ENCODE measurements at places on chromosomes 6 and 20.

GRCh38 chr6:168671863-168672546 is 231.0 kb downstream of the SMOC2 start:
- DNase-seq, result no peak

DNA sequence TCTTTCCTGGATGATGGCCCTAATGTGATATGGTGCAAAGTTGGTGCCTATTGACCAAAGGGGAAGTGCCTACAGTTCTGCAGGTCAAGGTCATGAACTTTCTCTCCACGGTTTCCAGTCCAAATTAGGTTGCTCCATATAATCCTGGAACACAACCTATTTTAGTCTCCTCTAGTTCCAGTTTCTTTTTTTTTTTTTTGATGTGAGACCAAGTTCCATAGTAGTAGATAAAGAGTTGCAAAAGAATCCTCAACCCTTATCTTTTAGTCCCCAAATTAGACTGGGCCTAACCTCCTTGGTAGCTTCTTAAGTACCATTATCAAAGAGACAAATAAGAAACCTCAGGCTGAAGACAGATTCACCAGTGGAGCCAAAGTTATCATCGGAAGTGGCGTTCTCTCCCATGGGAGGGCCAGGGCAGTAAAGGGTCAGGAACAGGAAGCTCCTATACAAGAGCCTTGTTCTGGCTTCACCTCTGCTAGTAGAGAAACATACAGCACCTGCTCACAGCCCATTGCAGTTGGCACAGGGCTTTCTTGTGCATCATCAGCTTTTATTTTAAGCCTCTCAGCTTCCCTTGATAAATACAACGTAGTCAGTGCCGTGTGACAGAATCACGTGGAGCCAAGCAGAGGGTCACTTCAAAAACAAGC is 132.2 kb upstream of the RREB1 start:
- no peak for DNase-seq

GRCh38 chr20:19969507-19970255 is 47.5 kb upstream of the NAA20 start:
- no peak for DNase-seq

DNA sequence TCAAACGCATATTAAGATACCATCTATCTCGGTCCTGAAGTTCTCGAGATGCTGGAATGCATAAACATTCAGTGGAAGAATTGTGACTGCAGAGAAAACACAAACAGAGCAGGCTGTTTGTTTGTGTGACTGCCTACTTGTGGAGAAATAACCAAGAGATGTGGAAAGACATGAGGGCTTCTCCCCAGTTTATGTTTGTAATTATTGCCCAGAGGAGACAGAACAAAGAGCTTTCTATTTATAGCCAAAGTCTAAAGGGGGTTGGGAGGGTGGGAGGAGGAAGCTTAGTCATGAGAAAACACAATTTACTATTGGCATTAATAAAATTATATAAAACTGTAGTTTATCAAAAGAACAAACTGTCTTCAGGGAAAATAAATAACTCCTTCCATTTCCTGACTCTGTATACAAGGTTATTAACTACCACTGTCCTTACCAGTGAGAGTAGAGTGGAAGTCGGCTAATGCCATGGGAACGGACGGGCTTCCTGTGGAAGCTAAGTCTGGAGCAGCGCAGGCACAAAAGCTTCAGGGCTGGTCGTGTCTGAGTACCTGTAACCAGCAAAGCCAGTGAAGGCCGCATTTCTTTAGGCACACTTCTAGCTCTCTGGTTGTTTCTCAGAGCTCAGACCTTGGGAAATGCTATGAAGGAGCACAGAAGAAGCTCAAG is 200.2 kb upstream of the SUPT3H start:
- DNase-seq, result no peak

DNA sequence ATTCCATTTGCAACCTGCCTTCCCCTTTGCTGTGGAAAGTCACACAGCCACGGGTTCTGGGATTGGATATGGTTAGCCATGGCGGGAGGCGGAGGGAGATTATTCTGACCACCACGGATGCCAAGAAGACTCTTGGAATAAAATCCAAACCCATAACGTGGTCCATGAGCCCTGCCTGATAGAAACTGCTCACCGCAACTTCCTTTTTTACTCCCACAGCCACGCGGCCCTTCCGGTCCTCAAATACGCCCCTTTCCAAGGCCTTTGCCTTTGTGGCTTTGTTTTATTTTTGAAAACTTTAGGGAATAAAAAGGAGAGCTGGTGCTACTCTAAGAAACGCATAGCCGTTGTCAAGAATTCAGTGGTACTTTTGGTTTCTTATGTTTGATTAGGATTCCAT is 602.5 kb upstream of the CDH4 start:
- DNase-seq, result no peak

- DNase-seq, result no peak
These were observed 91.9 kb upstream of the CCDC28A start for GRCh38 chr6:138681627-138682026.

- DNase-seq, result no peak
These were observed 228.8 kb downstream of the HACE1 start for GRCh38 chr6:104630955-104631354.

DNA sequence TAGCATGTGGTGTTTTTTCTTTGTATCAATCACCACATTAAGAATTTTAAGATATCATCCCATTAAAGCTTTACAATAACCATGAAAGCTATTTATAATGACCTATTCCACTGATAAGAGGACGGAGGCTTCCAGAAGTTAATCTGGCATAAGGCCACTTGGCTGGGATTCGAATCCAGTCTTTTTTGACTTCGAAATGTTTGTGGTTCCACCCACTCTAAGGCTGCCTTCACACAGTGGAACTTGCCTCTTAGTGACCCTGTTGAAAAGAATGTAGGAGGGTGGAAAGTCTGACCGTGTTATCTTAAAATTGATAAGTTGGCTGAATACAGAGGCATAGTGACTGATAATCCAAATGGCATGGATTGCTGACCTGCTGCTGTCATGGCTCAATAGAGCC is 959.7 kb downstream of the KIF16B start:
- no peak for DNase-seq

DNA sequence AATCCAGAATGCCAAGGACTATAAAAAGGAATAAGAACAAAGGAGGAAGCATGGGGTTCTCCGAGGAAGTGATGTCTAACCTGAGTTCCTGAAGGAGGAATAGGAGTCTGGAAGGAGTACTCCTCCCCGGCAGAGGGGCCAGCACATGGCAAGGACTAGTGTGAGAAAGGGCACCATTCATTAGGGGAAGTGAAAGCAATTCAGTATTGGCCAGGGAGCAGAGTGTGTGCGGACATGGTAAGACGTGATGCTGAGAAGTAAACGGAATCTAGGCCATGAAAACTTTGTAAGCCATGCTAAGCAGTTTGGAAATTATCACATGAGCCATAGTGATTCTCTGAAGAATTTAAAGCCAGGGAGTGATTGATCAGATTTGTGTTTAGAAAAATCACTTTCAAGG is 218.9 kb upstream of the PRDM1 start:
- DNase-seq, result no peak

- no peak for DNase-seq
These were observed 64.3 kb downstream of the CDH22 start for GRCh38 chr20:46243707-46244628.

DNA sequence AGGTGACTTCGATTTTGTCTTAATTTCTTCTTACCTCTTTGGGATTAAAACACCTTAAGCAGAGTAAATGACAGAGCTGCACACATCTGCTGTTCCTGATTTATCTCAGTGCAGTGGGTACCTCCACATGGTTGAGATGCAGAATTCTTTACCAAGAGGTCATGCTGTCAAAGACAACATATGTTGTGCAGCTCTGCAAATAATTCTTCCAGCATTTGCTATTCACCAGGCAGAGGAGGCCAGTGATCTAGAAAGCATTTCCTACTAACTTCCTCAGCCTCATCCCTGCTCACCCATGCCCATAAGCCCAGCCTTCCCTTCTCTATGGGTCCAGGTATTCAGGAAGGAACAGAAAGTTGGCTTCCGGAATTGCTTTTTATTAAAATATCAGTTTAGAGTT is 109.3 kb downstream of the THBS2 start:
- no peak for DNase-seq

DNA sequence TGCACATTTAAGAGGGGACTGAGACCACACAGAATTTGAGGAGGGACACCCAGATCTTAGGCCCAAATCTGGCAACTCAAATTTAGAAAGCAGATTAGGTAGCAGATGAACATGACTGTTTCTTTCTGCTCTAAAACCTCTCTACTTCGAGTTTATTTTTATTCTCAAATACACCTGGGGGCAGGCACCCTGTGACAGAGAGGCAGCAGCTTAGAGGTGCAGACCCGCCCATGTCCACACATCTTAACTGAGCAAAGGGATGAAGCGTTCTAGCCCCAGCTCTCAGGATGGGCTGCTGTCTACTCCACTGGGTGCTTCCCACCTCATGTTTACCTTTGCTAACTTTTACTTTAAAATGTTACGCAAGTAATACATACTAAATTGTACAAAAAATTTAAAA is 125.0 kb downstream of the SLC23A2 start:
- DNase-seq, result no peak

GRCh38 chr6:150078788-150079187 is 9.9 kb upstream of the ULBP3 start:
- DNase-seq, result no peak

Measured in activated CD8-positive, alpha-beta memory T cell treated with anti-CD3 and anti-CD28 coated beads for 1 hour (primary cell).